Spleen (tissue), 13 donors: ENCODE measurements at places on chromosomes 3 and 15.

DNA sequence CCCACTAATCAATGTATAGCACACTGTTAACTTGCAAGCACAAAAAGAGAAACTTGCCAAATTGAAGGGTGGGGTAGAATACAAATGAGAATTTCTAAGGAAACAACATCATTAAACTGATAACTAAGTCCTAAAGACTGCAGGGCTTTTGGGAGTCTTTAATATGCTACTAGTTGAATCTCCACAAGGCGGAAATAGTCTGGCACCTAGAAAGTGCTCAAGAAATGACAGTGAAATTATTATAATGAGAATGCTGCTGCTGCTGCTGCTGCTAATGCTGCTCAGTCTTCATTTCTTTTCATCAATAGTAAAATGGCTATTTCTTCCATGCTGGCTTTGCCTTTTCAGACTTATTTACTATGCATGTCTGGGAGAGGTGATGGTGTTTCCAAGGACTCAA, 91.8 kb downstream of the BTD start:
- DNase-seq = no peak

DNA sequence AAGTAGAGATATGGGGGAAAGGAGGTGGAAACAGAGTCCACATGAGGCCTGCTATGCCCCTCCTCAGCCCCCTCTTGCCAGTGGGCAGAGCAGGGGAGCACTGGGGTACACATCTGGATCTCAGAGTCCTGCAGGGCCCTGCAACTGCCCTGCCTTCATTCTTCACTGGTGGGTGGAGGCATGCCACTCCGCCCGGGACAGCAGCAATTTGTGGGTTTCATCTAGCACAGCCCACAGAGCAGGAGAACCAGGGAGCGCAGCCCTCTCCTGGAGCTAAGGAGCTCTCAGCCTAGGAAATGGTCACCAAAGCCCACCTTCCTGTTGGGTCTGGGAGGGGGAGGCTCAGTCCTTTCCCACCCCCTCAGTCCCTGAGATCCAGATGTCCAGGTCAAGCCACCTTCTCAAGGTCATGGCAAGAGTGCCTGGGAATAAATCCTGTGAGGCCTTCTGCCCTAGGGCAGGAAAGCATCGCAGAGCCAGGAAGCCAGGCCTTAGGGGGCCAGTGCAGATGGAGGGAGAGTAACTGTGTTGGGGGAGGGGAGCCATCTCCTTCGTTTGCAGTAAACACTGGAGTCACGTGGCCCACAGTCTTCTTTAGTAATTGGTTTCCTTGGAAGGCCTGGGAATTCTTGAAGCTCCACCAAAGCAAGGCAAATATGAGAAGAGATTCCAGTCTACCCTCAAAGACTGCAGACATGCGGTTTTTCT, 31.0 kb downstream of the ANP32A start:
- DNase-seq = no peak

- DNase-seq = no peak
Measured at GRCh38 chr3:167743799-167744198, 8.3 kb downstream of the SERPINI1 start.

- DNase-seq = no peak
Measured at GRCh38 chr15:76217029-76217881, 94.0 kb downstream of the ETFA start.

GRCh38 chr15:95432878-95433405, 897.6 kb upstream of the NR2F2 start:
- no peak for DNase-seq

GRCh38 chr3:138493804-138494606, 59.6 kb downstream of the ESYT3 start:
- DNase-seq = no peak

DNA sequence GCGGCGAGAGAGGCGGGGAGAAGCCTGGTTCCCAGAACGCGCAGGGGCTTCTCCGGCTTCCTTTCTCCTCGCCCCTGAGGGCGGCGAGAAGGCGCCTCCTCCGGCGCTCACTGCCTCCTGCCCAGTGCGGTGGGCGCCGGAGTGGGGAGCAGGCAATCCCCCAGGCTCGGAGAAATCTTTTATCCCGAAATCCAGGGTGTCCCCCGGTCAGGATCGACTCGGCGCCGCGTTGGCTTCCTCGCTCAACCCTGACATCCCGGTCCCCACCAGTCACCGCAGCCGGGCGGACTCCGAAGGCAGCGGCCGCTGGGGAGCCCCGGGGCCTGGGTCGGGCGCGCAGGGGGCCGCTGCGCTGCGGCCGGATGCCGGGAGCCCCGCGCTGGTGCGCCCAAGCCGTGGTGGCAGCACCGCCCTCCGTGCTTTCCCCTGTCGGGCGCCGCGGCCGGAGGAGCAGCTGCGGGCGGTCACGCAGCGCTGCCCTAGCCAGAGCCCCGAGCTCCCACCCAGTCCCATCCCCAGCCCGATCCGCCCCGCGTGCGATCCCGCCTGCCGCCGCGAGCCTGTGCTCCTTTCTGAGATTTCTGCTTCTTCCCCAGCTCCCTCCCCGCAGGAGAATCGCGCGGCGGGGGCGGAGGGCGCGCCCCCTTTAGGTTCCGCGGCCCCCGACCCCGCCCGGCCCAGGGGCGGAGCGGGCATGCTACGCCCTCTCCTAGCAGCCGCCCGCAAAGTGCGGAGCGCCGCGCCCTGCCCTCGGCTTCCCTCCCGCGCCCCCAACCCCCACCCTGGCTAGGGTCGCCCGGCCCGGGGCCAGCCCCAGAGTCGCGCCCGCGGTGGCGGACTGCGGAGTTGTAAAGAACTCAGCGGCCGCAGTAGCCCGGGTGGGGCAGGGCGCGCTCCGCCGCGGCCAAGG, 683 bp upstream of the CACNA2D3 start:
- no peak for DNase-seq

- DNase-seq = no peak
Measured at GRCh38 chr3:64329037-64329436, 103.8 kb upstream of the PRICKLE2 start.

- DNase-seq = no peak
Measured at GRCh38 chr3:60144071-60144470, 1094.2 kb upstream of the CFAP20DC start.

GRCh38 chr3:46297658-46298423, 55.6 kb downstream of the CCR3 start:
- no peak for DNase-seq

- no peak for DNase-seq
Measured at GRCh38 chr3:161649900-161650484, 153.4 kb downstream of the OTOL1 start.

DNA sequence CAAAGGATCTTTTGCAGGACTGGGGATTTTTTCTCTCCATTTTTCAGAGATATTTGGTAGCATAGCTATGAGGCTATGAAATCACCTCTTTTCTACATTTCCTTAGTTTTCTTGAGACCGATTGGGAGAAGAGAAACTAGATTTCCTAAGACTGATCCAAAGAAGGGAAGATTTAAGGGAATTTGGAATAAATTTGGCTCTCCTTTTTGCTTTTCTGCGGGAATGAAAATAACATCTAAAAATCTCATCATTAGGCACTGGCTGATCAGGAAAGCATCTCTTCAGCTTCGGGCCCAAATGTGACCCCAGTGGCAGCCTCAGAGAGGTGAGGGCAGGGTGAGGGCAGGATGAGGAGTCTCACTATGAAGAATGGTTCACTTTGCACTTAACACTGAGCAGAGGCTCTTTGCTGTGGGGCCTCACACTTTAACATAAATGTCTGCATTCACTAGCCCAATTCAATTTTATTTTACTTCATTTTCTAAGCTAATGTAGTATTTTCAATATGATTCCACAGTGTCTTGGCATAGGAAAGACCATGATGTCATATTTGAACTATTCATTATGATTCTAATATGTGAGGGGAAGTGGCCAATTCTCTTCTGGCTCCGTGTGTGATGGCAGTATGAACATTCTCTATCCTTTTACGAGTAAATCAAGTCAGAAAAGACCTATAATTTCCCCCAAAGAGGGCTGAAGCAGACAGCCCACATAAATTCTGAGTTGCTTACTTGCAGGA, 193.2 kb downstream of the MEX3B start:
- DNase-seq = no peak

- DNase-seq = no peak
Measured at GRCh38 chr3:150828261-150828660, 65.3 kb upstream of the SIAH2 start.

GRCh38 chr3:149587383-149587782, 70.4 kb downstream of the WWTR1 start:
- no peak for DNase-seq

GRCh38 chr3:126854666-126855065, 128.2 kb upstream of the PLXNA1 start:
- DNase-seq = no peak

- no peak for DNase-seq
Measured at GRCh38 chr3:193776626-193777358, 183.8 kb downstream of the OPA1 start.

- no peak for DNase-seq
Measured at GRCh38 chr15:55695432-55695831, 47.5 kb downstream of the PRTG start.

DNA sequence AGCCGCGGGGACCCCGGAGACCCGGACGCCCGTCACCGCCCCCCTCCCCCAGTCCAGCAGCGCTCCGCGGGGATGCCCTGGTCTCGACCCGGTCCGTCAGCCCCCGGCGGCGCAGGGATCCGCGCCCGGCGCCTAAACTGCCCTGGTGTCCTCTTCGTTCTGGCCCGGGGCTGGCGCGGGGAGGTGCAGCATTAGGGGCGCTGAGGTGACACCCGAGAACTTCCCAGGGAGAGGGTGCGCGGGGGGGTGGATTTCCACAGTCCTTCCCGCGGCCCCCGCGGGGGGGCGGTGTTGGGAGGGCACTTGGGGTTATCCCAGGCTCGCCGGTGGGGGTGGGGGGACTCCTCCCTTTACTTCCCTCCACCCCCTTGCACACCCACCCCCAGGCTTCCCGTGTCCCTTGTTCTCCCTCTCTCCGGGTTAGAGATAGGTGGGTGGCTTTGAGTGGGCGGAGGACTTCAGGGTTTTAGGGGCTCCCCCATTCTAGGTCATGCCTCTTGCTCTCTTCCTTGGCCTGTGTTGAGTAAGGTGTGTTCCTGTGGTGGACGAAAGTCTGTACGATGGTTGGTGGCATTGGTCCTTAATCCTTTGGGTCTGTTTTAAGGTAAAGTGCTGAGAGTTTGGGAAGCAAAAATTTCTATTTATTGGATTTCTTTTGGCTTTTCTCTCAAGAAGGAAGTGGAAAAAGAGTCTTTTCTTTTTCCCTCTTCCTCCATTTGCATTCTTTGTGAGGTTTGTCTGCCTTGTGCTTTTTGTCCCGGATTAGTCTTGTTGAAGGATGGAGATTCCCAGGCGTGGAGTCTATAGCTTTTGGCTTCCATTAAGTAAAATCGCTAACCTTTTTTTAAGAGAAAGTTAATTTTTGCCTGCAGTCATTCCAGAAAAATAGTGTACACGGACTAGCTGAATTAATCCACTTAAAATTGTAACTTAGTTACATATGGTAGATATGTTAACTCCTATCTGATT, 811 bp downstream of the SKIL start:
- peak; percentile 95 for DNase-seq

DNA sequence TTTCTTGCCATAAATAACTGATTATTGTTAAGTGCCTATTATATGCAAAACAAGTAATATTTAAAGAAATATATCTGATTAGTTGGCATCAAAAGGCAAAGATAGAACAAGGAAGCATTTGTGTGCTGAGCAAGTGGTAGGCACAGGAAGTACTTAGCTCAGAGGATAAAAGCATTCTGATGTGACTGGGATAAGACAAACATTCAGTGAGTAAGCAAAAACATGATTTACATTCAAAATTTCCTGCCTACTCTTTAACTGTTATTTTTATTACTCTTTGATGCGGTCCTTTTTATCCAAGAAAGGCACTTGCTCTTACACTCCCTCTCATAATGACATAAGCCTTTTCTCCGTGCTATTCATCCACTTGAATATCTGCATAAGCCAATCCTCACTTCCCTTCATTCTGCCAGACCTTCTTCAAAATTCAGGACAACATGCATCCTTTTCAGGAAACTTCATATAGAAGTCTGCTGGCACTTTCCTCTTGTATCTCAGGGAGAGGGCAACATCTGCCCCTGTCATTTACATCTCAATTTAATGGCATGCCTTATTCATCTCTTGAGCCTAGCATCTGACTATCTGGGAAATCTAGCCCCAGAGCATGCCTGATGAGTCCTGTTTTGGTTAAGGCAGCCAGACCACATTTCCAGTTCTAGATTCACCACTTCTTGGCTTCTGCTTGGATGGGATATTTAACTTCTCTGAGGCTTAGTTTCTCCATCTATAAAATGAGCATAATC, 478.2 kb upstream of the ROBO2 start:
- DNase-seq = no peak

DNA sequence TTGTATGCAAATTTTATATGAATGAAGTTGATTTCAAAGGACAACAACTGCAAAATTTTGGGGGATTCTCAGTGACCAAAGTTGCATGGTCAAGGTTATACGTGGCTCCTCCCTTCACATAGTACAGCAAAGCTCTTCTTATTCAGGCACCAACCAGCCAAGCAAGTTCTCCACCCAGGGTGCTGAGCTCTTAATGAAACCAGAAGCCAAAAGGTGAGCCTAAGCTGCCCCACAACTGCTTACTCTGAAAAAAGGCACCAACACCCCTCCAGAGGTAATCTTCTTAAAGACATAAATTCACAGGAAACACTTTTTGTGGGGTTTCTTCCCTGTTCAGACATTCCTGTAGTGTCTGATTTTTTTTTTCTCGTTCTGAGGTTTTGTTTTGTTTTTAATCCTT, 106.1 kb upstream of the GMNC start:
- DNase-seq = no peak

DNA sequence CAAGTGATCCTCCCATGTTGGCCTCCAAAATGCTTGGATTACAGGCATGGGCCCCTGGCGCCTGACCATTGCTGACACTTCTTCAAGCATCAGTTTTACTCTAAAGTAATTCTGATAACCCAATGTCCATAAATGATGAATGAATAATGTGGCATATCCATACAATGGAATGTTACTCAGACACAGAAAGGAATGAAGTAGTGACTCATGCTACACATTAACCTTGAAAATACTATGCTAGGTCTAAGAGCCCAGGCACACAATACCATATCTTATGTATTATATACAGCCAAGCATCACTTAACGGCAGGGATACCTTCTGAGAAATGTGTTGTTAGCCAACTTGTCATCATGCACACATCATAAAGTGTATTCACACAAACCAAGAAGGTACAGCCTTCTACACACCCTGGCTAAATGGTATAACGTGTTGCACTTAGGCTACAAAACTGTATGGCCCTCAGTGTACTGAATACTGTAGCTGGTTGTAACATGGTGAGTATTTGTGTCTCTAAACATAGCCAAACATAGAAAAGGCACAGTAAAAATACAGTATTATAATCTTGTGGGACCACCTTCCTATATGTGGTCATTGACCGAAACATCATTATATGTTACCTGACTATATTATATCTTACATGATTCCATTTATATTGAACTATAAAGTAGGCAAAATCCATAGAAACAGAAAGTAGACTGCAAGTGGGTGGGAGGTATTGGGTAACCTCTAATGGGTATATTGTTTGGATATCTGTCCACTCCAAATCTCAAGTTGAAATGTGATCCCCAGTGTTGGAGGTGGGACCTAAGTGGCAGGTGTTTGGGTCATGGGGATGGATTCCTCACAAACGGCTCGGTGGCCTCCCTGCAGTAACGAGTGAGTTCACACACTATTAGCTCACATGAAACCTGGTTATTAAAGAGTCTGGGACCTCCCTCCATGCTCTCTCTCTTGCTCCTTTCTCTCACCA, 31.4 kb downstream of the MKRN2 start:
- DNase-seq = no peak
